ENCODE measurements at places on chromosomes 16 and 17.

DNA sequence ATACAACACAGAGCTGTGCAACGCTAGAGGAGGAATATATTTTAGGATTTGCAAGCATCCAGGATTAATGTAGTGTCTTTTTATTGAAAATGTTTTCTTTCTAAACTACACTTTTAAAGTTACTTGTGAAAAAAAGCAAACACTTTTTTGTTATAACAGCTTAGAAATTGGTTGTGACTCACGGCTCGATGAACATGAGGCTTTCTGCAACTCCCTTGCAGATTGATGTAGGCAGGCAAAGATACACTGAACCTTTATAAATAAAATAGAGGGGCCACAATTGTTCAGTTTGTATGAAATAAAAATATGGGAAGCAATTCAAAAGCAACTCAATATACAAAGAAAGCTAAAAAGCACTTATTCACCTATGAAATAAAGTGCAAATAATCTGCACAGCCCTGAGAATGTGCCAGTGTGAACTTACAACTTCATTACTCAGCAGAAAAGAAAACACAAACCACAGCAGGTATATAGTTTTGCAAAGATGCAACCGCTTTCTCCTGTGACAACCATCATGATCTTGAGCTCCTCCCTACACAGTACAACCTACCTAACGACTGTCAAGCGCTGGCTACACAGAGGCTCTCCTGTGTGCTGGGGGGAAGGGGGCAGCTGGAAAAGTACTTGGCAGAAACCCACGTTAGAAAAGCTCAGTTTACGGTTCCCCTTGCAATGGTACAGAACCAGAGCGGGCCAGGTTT lies 948 bp downstream of the LUC7L start:
- DNase-seq, result no peak

DNA sequence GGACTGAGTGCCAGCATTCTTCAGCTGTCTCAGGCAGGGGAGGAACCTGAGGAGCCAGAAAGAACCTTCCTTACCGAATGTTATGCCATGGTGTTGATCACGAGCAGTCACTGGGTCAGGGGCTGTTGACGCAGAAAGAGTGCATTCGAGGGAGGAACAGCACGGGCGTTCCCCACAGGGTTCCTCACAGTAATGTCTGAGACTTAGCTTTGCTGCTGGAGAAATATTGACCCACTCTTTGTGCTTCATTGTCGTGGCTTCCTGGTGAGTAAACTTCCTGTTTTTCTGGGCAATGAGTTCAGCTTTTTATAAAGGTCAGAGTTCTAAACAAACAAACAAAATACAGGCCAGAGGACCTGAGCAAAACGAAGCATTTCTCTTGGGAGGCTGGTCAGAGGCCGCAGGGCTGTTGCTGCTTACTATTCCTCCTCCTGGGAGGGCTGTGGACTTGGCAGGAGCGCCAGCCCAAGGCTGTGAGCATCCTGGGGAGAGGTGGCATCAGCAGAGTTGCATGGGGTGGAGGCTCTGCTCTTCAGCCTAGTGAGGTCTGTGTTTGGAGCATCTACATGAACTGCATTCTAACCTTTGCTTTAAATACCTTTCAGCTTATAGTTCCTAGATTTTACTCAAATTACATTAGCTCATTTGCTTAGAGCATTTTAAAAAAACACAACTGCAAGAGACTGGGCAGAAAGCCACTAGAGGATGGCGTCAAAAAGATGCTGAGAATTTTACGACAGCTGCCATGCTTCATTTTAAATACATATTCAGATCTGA lies 143.1 kb upstream of the CACNG5 start:
- DNase-seq, result no peak

GRCh38 chr16:70651524-70651923 lies 5.2 kb downstream of the IL34 start:
- no peak for DNase-seq

- no peak for DNase-seq
Measured at GRCh38 chr17:70238228-70238627, 68.9 kb downstream of the KCNJ2 start.

GRCh38 chr16:1794908-1795666 lies 1.6 kb upstream of the IGFALS start:
- no peak for DNase-seq

DNA sequence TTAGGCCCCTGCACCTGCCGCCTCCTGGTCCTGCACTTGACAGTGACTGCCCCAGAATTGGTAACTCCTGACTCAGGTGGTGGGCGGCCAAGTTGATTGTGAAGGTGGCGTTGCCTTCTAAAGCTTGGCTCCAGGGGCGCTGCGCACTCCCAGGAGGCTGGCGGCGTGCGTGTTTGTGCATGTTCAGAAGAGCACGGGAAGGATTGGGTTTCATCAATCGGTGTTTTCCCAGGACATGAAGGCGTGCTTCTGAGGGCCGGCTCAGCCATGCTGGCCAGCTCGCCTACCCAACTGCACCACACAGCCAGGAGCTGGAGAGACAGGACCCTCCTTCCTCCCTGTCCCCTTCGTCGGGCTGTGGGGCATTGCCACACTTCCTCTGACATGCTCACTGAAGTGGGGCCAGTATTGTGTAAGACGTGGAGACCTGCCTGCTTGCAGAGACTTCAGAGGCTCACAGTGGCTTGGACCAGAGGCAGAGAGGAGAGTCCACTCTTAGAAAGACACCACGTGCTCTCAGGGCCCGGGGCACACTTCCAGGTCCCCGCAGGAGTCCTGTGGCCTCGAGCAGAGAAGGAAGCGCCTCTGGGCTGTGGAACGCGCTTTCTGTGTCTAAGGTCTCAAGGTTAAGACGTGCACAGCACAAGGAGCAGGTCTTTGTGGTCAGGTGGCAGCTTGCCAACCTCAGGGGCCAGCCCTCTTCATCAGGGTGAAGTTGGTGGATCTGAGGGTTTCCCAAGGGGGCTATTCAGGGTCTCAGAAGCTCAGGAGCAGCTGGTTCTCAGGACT lies 2.8 kb downstream of the RAB40C start:
- DNase-seq, result no peak

DNA sequence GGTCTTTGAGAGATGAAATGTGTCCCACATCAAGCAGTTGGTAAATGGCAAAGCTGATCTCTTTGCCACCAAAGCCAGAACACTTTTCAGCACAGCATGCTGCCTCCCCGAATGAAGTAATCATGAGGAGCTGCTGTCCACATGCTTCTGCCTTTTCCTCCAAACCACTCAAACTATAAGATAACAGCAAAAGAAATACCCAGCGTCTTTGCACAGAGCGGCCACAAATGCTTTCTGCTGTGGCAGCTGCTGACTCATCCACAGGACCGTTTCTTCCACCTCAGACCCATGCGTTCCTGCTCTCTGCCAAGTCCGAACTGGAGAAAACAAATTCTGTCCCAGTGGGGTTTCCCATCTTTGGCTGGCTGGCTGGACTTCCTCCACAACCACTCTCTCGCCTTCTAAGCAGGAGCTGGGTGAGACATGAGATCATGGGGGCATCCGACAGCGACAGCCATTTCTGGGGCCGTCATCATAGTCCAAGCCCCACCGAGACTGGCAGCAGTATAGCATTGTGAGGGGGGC lies 27.1 kb downstream of the TBC1D3B start:
- no peak for DNase-seq

GRCh38 chr16:31198207-31198882 lies 4.2 kb downstream of the PYCARD start:
- no peak for DNase-seq

- DNase-seq, result no peak
Measured at GRCh38 chr17:58371300-58371950, 19.4 kb upstream of the SUPT4H1 start.

DNA sequence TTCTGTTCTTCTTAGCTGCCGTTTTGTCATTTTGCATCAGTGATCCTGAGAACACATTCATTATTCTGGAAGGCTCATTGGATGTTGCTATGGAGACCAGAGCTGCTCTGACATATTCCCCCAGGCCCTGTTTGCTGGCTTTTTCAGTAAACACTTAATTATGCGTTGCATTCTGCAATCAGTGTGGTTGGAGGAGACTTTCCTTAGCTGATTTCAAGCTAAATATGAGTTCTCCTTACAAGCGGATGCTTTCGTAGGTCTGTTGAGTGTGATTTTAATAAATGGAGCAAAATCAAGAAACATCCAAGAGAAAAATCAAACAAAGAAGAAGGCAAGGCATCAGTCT lies 38.2 kb upstream of the NUDT7 start:
- DNase-seq, result no peak

DNA sequence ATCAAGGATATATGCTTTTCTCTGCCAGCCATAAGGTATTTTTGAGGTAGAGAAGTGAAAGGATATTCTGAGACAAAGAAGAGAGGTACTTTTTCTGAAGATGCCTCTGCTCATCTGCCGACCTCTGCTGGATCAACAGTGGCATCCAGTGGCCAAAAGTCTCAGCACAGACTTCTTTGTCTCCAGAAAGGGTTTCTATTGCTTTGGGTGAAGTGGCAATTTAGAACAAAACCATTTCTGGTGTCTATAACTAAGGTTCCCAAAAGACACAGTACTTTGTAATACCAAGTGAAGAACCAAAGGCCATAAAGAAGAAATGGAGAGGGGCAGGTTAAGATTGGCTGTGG lies 155.2 kb upstream of the C17orf78 start:
- DNase-seq, result no peak

DNA sequence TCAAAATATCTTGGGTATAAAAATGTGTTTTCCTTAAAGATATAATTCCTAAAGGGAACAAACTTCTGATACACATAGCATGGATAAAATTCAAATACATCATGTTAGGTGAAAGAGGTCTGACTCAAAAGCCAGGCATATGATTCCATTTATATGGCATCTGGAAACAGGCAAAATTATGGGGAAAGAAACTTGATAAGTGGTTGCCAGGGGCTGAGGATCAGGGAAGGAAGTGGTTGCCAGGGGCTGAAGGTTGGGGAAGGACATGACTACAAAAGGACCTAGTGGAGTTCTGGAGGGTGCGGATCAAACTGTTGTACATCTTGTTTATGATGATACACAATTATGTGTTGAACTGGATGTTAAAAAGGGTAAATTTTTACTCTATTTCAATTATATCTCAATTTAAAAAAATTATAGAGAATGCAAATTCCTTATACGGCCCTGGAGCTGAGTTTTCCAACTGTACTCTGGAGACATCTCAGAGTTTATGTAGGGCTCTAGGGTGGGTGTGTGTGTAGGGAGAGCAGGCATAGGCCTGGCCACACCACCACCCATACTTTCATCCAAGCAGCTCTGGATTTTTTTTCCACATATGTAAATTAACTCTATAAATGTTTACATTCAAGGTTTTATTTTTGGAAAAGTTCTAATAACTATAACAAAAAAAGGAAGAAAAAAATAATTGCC lies 55.0 kb downstream of the AMFR start:
- no peak for DNase-seq

DNA sequence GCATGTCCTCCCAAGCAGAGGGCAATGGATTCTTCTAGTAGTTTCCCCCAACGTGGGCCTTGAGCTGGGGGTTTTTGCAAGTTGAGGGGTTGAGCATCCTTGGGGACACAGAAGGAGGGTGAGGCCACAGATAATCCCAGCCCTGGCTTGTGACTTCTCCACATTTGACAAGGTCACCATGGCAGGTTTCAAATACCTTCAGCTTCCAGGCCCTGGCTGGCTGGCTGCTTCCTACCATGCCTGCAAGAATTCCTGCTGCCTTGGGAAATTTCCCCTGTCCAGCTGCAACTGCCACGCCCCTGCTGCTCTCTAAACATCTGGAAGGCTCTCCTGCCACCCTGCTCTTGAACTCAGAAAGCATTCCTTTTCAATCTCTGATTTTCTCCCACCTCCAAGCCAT lies 41.3 kb downstream of the HS3ST2 start:
- DNase-seq, result no peak

DNA sequence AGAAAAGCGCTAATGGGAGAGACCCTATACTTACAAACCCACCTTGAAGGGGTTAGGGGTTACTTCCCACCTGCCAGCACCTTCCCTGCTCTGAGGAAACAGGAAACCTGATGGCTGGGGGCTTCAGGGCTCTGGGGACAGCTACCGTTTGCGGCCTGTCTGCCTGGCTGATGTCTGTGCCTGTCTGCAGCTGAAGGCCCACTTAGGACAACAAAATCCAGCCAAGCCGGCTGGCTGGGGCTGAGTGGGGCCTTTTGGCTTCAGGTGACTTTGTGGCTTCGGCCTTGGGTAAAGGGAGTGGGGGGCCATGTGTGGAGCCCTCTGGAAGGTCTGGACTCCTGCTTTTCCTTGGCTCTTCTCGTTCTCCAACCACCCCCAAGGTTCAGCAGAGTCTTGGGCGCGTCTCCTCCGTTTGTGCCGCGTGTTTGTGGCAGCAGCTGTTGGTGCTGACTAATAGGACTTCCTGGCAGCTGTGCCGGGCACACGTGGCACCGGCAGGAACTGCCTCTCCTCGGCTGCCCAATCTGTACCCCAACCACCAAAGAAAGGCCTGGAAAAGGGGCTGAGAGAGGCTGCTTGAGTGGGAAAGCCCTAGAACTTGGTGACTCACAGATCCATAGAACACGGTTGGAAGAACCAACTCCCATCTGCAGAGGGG lies 186.7 kb downstream of the MSI2 start:
- no peak for DNase-seq

Measured in NCI-H2081 treated with DMSO at 0.1 percent for 48 hours (cell line).